H9 (cell line): ENCODE measurements at places on chromosomes 7 and 10. TPM values are rescaled to one million over a fixed set of nuclear protein-coding genes. Genes with fewer than 3 reads are reported as not detected.

The MMD2 gene
- total RNA-seq: 0.11 and 0.20 TPM in 2 replicates

GRCh38 chr10:370449-370825 lies 235.2 kb downstream of the ZMYND11 start:
- no peak overlapping the region for H3K4me3 ChIP-seq
- H3K27ac ChIP-seq: no peak overlapping the region
- H3K27me3 ChIP-seq: no peaks in the 10 kb centered on the region
- H3K36me3 ChIP-seq: peaks cover 15% of the 10 kb centered on the region

- no peak for DNase-seq
- H3K4me3 ChIP-seq: no peak overlapping the region
- H3K27ac ChIP-seq: no peak overlapping the region
- H3K36me3 ChIP-seq: no peaks in the 10 kb centered on the region
Observed at GRCh38 chr7:47669178-47669891, 87.4 kb upstream of the TNS3 start.

- no peaks in the 10 kb centered on the region; the same call in none of the 2 replicates for H3K36me3 ChIP-seq
- no peaks in the 10 kb centered on the region for H3K4me1 ChIP-seq
- H3K27ac ChIP-seq: no peak overlapping the region
- DNase-seq: no peak
- no peak overlapping the region for H3K4me3 ChIP-seq
Observed at GRCh38 chr10:61042533-61042932, 98.5 kb upstream of the RHOBTB1 start.

DNA sequence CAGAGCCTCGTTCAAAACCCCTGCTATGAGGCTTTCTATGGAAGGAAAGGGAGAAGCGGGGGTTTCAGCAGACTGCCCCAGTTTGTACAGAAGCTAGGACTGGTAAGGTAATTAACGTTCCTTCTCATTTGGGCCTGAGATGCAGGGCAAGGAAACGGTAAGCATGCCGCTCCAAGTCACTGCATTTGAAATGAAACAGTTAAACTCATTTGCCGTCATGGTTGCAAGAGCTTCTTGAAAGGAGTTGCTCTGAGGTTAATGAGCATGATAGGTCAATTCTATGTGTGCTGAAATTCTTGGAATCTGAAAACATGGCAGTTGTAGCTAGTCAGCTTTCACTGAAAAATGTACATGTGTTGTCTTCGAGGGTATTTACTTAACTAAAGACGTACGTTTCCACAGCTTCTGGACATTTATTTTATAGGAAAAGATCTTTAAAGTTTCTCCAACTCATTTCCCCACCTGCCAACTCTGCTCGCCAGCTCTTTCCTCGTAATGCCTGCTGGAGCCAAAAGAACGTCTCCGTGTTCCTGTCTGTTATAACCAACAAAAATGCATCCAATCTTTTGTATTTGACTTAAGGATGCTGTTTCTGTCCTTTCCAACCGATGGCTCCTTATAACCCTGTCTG lies 73.3 kb downstream of the ADAM12 start:
- no peak overlapping the region for H3K4me3 ChIP-seq
- no peak for DNase-seq
- H3K27ac ChIP-seq: no peak overlapping the region
- no peaks in the 10 kb centered on the region for H3K36me3 ChIP-seq
- H3K4me1 ChIP-seq: no peaks in the 10 kb centered on the region

DNA sequence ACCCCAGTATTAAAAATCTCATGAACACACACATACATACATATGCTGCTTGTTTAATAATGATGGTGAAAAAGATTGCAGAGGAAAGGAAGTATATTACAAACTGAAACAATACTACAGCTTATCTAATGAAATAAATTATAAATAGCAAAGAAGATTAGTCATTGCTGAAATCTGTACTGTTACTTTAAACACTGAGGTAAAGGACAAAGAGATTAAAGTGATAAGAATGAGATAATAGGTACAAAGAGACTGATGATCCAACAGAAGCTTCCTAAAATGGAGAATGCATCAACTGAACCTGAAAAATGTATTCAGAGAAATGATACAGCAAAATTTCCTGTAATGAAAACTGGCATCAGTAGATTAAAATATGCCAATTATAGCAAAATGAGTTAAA lies 91.5 kb upstream of the KCND2 start:
- no peak for DNase-seq
- no peaks in the 10 kb centered on the region for H3K4me1 ChIP-seq
- H3K4me3 ChIP-seq: no peak overlapping the region
- H3K27me3 ChIP-seq: no peaks in the 10 kb centered on the region
- no peak overlapping the region for H3K27ac ChIP-seq

The FAM131B gene
- 17.3 and 18.5 TPM in 2 replicates for total RNA-seq

- no peak overlapping the region for H3K27ac ChIP-seq
- no peaks in the 10 kb centered on the region for H3K27me3 ChIP-seq
- no peaks in the 10 kb centered on the region for H3K4me1 ChIP-seq
- no peak for DNase-seq
Observed at GRCh38 chr7:151517601-151518104, 2.0 kb downstream of the RHEB start.

GRCh38 chr7:19920705-19921104 lies 147.3 kb upstream of the TMEM196 start:
- H3K4me1 ChIP-seq: no peaks in the 10 kb centered on the region
- H3K4me3 ChIP-seq: no peak overlapping the region
- no peaks in the 10 kb centered on the region for H3K36me3 ChIP-seq
- H3K27me3 ChIP-seq: no peaks in the 10 kb centered on the region
- peak; percentile 60 for DNase-seq

The CRTAC1 gene
- total RNA-seq: 0.46 and 0.48 TPM in 2 replicates

The MYL7 gene
- 4.9 and 5.7 TPM in 2 replicates for total RNA-seq

DNA sequence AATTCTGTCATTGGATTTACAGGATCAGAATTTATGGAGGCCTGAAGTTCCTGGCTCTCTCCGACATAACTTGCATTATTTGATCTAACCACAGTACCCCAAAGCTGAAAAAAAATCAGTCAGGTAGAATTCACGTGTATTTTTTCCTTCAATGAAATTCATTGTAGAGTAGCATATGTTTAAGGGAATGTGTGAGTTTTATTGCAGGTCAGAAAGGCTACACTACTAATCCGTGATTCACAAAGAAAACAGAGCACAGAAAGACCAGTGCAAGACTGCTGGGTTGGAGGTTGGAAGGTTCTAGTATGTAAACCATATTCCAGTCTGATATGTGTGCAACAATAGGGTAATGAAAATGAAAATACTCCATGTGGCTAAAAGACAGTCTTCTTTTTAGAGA lies 247.0 kb upstream of the FERD3L start:
- no peak overlapping the region for H3K4me3 ChIP-seq
- no peaks in the 10 kb centered on the region for H3K4me1 ChIP-seq
- no peak for DNase-seq
- no peak overlapping the region for H3K27ac ChIP-seq
- no peaks in the 10 kb centered on the region for H3K27me3 ChIP-seq

The EBF3 gene
- total RNA-seq: 0.04 and 0.22 TPM in 2 replicates

The MARCHF5 gene
- 16.7 and 17.6 TPM in 2 replicates for total RNA-seq

GRCh38 chr7:34612661-34613060 lies 45.4 kb upstream of the NPSR1 start:
- H3K4me1 ChIP-seq: no peaks in the 10 kb centered on the region
- DNase-seq: no peak
- H3K4me3 ChIP-seq: no peak overlapping the region

DNA sequence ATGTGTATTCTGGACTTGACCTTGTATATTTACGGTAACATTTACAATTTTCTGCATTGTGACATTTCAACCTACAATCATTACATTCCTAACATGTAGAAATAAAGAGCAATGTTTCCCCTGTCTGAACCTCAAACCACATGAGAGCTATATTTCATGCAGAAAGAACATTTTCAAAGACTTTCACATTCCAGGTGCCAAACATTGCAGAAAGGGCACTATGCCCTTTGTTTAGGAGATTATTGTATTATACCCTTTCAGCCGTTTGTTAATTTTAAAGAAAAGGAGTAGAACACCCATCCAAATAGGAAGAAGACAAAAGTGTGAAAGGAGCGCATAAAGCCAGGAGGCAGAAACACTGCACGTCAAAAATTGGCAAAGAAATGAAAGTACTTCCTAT lies 260.4 kb downstream of the RELN start:
- no peak overlapping the region for H3K27ac ChIP-seq
- no peaks in the 10 kb centered on the region for H3K36me3 ChIP-seq
- no peaks in the 10 kb centered on the region for H3K4me1 ChIP-seq
- H3K4me3 ChIP-seq: no peak overlapping the region
- DNase-seq: no peak
- H3K27me3 ChIP-seq: no peaks in the 10 kb centered on the region

The COG5 gene
- total RNA-seq: 20.2 and 21.8 TPM in 2 replicates

The CRPPA gene
- 1.6 and 1.9 TPM in 2 replicates for total RNA-seq

GRCh38 chr7:70091362-70091761 lies 493.1 kb downstream of the AUTS2 start:
- peaks cover 4% of the 10 kb centered on the region for H3K4me1 ChIP-seq
- peaks cover 12% of the 10 kb centered on the region for H3K36me3 ChIP-seq
- no peak overlapping the region for H3K27ac ChIP-seq
- DNase-seq: no peak

GRCh38 chr7:66323114-66323796 lies 118.1 kb downstream of the TPST1 start:
- H3K36me3 ChIP-seq: peaks cover 10% of the 10 kb centered on the region
- H3K27me3 ChIP-seq: no peaks in the 10 kb centered on the region
- H3K4me1 ChIP-seq: no peaks in the 10 kb centered on the region; the same call in 1 of the 2 replicates
- no peak overlapping the region for H3K4me3 ChIP-seq
- DNase-seq: no peak

The RBAK gene
- 18.5 TPM in 2 replicates for total RNA-seq

DNA sequence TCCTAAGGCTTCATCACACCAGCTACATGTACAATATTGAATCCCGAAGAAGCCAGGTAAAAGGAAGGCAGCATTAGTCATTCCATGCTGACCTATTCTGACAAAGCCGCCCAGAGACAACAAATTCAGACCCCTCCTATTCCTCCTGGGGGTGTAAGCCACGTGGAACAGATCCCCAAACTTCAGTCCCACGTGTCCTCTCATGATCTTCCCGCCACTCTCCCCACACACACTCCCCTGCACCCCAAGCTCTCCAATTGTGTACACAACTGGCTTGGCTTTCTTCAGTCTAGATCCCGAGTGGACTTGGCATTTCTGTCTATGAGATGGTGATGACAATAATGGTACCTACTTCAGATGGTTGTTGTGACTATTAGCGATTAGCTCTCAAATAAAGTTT lies 8.6 kb downstream of the PDE6C start:
- no peak for DNase-seq
- no peak overlapping the region for H3K27ac ChIP-seq
- no peak overlapping the region for H3K4me3 ChIP-seq
- H3K36me3 ChIP-seq: no peaks in the 10 kb centered on the region
- no peaks in the 10 kb centered on the region; the same call in 1 of the 2 replicates for H3K4me1 ChIP-seq

The HMX2 gene
- 0.35 and 0.46 TPM in 2 replicates for total RNA-seq
